ENCODE measurements at places on chromosomes 1 and 21.

DNA sequence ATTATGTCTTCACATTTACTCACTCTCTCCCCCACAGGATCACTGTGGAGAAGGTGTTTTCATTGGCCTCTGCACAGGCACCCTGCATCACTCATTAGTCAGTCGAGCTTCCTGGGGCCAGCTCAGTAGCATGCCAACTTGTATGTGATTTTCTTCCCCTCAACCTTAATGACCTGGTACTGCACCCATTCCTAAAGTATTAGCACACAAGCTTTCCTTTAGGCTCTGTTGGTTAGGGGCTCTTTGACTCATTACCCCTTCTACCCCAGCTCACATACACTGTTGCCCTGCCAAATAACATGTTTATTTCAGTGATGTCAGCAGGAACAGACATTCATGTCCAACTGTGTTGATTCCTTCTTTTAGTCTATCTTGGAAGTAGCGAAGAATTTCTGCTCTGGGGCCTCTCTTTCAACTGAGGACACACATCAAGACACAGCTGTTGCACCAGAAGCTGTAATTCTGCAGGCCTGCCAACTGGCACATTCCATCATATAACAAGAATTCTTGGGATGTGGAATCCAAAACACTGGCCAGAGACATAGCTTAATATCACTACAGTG is 603.5 kb upstream of the ADAMTS5 start:
- DNase-seq: no peak

- DNase-seq: no peak
Measured at GRCh38 chr1:226135059-226135651, 51.4 kb downstream of the ACBD3 start.

- DNase-seq: no peak
Measured at GRCh38 chr1:190320952-190321351, 156.7 kb downstream of the BRINP3 start.

DNA sequence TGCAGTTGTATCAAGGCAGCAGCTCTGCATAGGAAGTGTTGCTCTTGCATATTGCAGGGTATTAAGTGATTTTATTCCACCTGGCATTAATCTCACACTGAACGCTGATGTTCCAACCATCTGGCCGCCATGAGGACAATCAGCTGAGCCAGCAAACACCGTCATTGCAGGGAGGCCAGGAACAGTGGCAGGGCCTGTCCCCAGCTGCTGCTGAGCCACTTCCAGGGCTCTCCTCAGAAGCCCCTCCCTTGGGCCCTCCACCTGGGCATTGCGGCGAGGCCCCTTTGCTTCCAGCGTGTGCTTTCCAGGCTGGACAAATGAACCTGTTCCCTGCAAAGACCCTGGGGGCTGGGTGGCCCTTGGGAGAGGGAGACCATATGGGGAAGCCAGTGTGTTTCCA is 171.6 kb upstream of the C1orf174 start:
- DNase-seq: no peak

- no peak for DNase-seq
Measured at GRCh38 chr1:198856601-198857000, 217.8 kb downstream of the PTPRC start.

- DNase-seq: no peak
Measured at GRCh38 chr1:5570931-5571330, 421.3 kb downstream of the NPHP4 start.

GRCh38 chr1:32939655-32940371 is 24.8 kb downstream of the RNF19B start:
- DNase-seq: no peak

- peak; percentile 92 for DNase-seq
Measured at GRCh38 chr1:29235955-29236711, at the start of gene PTPRU. TSS of gene PTPRU (plus strand) at chr1:29236522. CDS start at chr1:29236645, 123 bp downstream.

DNA sequence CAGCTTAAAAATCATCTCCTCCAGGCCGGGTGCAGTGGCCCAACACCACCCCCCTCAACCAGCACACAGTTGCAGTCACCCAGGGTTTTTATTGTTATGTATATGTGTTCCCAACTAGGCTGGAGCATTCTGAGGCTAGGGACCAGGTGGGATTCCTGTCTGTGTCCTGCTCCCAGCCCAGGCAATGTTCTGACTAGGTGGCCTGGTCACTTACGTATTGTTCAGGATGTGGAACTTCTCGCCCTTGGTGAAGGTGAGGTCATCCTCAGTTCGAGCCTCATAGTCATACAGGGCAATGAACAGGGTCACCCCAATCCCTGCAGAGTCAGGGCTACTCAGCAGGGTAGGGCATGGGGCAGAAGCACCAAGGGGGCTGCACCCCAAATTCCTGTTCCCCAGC is 12.2 kb downstream of the FGR start:
- no peak for DNase-seq

DNA sequence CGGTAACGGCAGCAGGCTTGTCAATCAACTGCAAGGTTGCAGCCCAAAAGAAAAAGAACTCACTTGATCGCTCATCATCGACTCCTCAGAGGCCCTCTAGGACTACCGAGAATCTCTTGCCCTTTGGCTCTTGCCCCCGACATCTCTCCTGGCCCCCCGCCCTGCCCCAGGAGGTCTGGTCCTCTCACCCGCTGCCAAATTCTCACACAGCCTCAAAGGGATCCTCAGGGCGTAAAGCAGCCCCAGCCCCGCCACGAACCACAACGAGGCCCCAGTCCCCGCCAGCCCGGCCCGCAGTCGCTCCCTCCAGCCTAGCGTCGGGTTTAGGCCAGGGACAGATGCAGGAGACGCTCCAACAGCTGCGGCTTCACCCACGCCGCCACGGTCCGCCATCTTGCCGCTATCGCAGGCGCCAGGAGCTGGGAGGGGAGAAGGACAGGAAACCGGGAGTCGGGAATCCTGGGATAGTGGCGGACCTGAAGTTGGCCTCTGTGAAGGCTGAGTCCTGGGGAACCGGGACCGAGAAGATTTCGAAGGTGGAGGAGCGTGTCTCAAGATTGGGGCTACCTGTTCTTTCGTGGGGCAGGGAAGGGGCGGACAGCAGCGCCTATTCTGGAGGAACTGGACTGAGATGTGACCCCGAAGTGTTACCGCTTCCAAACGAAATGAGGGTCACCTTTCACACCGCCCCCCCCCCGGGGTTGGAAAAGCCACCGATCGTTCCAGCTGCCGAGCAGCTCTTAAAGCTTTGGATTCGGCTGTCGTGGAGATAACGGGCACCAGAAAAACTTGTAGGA is at the start of gene ST7L:
Gene ST7L (minus strand): TSS at position 421 of the 797 bp plus-strand sequence. CDS start 28 bp downstream, at position 393.
- peak; percentile 79 for DNase-seq

DNA sequence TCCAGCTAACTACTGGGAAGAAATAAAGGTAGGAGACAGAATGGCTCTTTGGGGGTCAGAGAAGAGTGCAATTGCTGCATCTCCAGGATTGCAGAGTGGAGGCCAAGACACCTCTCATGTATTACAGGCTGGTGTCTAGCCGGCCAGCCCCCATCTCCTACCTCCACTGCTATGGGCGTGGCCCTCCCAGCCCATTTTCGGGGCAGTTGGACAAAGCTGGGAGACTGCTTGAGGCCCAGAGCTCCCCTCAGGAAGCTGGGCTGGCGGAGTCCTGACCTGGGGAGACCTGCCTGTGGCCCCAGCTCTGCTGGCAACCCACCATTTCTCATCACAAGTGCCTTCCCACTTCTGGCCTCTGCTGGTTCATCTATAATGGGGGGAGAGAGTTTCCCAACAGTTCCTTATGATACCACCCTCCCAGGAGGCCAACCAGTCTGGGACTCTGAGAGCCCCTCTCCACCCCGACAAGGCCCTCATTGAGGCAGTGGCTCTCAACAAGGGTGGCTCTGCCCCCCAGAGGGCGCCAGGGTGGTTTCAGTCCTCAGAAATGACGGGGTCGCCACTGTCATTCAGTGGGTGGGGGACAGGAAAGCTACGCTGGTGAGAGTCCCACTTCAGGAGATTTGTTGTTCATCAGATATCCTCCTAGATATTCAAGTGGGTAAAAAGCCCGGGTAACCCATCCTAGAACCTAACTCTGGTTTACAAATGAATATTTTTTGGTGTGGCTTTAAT is 11.5 kb downstream of the RAP1GAP start:
- no peak for DNase-seq

DNA sequence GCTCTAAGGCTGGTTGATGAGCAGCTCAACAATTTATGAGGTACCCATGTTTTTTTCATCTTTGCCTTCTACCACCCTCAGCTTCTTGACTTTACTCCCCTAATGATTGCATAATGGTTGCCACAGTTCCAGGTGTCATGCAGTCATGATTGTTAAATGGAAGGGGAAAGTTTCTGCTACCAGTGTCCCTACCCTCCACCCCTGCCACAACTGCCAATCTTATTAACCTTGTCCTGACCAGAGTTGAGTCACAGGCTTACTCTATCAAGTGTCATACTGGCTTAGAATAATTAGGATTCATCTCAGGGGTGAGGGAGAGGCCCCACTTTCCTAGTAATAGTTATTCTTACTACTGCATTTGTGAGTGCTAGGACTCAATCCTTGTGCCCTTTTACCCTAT is 7.9 kb upstream of the FUBP1 start:
- no peak for DNase-seq

GRCh38 chr1:231841616-231842344 is 215.2 kb downstream of the DISC1 start:
- no peak for DNase-seq

DNA sequence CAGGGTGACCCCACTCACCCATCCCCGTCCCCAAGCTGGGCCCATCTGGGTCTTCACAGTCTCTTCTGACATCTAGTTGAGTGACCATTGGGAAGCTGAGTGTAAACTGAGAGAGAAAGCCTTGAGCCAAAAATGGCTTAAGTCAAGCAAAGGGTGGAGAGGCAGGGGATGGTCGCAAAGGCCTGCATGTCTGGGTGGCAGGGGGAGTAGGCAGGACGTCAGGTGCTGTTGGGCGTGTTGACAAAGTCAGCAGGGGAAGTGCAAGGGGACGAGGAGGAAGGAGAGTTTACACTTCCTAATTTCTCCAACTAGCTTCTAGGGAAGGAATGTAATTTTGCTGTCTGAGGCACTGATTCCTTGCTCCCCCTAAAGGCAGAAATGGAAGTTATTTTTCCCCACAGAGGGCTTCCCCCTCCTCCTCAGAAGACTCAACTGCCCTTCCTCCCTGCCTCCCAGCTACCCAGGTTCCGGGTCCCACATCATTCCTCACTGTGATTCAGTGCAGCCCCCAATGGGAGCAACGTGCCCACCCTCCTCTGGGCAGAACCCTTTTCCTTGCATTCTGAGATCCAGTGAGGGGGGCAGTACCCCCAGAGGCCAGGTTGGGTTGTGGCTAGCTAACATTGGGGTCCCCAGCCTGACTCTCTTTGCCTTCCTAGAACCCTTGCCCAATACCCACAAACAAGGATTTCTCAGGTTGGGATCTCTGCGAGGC is 1.2 kb upstream of the ADORA1 start:
- peak; percentile 9 for DNase-seq

DNA sequence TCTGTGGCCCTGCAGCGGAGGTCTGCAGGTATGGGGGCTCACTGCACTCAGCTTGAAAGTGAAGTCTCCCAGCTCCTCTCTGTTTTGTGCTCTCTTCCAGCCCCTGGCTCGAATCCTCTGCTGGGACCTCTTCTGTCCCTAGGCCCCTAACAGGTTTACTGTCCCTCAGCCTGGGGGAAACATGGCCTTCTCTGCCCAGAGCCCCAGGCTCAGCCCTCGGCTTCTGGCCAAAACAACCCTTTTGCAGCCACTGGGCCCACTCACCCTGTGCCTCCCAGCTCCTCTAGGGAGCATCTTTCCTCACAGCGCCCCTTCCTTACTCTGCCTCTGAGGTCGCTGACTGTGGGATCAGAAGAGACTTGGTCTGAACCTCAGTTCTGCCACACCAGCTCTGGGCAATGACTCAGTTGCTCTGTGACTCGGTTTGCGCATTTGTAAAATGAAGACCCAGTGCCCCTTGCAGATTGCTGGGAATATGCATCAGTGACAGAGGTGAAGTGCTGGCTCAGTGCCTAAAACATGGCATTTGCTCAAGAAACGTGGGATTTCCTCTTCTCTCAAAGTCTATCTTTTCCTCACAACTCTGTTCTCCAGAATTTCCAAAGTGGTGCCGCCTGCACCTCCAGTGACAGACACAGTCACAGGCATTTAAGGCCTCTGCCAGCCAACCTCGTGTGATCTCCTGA is 26.5 kb upstream of the TENT5C start:
- peak; percentile 15 for DNase-seq

DNA sequence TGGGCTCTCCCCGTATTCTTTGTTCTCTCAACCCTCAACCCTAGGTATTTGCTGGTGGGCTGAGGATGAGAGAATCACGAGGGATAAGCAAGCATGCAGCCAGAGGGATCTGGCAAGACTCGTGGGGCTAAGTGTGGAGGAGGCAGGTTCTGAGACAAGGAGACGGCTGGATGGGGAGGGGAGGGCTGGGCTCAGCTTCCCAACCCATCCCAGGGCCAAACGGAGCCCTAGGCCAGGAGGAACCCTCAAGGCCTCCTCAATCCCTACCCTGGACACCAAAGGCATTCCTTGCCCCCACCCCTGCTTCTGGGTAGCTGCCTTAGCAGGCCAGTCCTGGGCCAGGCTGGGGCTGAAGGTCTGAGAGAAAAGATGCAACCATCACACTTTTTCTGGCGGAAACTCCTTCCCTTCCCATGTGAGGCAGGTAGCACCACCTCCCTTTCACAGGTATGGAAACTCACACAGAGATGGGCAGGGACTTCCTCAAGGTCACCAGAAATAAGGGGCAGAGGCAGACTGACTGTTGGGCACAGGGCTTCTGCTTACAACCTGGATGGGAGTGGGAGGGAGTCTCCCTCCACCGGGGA is 6.2 kb downstream of the MEF2D start:
- no peak for DNase-seq

DNA sequence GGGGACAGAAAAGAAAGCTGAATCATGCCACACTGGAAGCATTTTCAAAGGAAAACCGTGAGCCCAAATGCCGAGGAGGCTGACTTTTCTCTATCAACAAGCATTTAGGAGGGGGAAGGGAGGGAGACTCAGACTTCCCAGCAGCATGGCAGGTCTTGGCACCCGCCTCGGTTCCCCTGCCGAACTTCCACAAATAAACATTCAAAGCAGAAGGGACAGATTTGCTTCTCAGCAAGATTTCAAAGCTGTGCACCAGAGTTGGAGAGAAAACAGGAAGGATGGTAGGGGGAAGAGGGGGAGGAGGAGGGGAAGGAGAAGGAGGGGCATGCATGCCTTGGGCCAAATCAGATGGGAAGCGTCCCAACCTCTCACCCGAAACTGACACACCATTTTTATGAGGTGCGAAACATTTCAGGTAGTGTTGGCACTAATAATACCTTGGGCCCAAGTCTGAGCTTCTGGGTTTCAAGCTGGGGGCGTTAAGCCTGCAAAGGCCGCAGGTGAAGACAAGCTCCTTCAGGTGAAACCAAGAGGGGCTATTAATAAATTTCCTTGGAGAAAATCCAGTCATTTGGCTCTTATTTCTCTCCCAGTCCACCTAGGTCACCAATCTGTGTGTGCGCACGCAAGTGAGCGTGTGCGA is 26.4 kb downstream of the ABCA4 start:
- DNase-seq: no peak

- no peak for DNase-seq
Measured at GRCh38 chr1:113256348-113256729, 134.0 kb upstream of the MAGI3 start.

GRCh38 chr1:93692983-93693591 is 11.4 kb upstream of the BCAR3 start:
- DNase-seq: peak; percentile 68
